ENCODE measurements at places on chromosomes 7 and 10.

- no peak for DNase-seq
Observed at GRCh38 chr10:60382946-60383681, 6.6 kb downstream of the ANK3 start.

GRCh38 chr10:31582365-31583052 lies 263.5 kb downstream of the ZEB1 start:
- no peak for DNase-seq

- DNase-seq = no peak
Observed at GRCh38 chr10:95291365-95292039, 699 bp upstream of the PDLIM1 start.

DNA sequence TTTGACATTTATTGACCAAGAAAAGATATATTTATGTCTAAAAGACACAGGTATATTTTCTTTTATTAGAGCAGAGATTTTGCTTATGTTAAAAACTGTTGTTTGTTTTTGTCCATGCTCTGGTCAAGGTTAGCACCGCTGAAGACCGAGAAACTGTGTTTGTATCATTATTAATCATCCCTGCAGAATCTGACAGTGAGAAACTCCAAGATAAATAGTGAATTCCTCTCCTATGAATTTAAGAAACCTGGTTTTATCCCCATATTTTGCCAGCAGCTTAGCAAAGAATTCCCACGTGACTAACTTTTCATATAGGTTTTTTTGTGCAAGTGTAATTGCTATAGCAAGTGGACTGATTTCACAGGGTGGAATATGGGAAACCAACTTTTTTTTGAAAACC lies 77.6 kb downstream of the FRMD4A start:
- no peak for DNase-seq

GRCh38 chr10:47013507-47014154 lies 102.4 kb downstream of the PTPN20 start:
- no peak for DNase-seq

- DNase-seq = no peak
Observed at GRCh38 chr10:132810141-132810806, 24.3 kb upstream of the NKX6-2 start.

DNA sequence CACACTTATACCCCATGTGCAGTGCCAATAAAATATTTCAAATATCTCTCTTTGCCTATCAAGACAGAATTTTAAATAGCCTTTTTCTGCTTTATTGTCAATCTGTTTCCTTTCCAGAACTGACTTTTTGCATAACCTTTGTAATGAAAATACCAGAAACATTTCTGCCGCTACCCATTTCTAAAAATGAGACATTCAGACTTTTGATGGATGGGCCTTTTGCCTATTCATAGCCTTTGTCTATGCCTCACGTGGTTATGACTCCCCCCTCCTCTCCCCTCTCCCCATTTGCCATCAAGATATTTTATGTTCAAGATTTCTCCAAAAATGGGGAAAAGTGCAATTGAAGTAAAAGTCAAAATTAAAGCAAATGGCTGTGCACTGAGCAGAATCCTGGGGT lies 5.9 kb downstream of the PPP1R17 start:
- no peak for DNase-seq

DNA sequence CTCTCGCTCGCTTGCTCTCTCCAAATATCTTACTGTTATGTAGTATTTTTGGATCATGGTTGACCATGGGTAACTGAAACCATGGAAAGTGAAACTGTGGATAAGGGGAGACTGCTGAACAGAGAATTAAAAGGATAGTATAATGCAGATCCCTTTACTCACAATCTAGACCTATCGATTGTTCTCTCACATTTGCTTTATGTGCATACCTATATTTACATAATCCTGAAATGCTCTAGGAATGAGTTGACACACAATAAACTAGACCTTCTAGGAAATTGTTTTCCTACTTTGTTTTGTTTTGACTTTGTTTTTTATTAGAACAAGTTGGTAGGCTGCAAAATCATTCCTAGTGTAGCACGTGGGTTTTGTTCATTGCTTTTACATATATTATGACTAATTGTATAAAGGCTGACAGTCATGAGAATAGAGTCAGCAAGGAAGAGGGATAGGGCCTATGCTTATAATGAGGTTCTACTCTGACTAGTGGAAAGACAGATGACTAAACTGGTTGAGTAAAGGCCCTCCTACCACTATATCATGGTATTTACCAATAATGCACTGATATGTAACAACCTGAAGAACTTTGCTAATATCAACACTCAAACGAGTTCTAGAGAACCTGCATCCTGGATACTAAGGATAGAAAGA lies 175.3 kb upstream of the TARP start:
- no peak for DNase-seq

GRCh38 chr10:65320236-65321026 lies 1605.4 kb upstream of the LRRTM3 start:
- no peak for DNase-seq

DNA sequence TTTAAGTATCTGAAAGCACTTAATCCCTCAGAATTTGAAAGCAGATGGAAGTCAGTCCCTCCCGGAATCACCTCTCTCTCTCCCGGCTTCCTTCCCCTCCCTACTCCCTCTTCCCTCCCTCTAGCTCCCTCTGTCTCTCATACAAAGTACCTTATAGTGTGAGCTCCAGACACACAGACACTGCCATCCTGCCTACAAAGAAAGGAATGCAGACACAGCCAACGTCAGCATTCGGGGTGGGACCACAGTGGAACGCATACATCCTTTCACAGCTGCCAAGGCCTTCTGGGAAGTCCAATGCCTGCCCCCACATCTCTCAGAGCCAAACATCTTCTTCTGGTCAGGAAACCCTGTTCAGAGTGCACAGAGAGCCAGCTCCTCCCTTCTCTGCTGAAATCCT lies 9.3 kb downstream of the NOD1 start:
- no peak for DNase-seq

DNA sequence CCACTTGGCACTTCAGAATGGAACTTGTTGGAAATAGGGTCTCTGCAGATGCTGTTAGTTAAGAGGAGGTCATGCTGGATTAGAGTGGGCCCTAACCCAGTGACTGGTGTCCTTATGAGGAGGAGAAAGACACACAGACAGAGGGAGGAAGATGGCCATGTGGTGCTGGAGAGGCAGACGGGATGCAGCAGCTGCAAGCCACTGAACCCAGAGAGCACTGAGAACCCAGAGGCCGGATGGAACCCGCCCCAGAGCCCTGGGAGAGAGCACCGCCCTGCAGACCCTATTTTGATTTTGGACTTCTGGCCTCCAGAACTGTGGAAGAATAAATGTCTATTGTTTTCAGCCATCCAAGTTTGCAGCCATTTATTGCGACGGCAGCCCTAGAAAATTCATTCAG lies 58.0 kb upstream of the EBF3 start:
- no peak for DNase-seq

DNA sequence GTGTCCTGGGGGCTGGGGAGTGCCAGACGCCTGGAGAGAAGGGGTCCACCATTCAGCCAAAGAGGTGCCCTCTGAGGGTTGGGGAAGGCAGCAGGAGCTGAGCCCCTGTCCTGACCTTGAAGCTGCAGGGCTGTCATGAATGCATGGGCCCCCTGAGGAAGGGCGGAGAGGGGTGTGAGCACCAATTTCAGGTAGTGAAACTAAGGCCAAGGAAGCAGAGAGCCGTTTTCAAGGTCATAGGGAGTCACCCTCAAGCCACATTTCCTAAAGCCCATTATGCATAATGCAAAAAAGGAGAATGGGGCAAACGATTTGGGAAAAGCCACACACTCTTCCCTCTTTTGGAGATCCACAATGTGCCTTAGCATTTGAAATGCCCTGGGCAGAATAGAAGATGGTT lies 37.2 kb downstream of the FIGNL1 start:
- no peak for DNase-seq

DNA sequence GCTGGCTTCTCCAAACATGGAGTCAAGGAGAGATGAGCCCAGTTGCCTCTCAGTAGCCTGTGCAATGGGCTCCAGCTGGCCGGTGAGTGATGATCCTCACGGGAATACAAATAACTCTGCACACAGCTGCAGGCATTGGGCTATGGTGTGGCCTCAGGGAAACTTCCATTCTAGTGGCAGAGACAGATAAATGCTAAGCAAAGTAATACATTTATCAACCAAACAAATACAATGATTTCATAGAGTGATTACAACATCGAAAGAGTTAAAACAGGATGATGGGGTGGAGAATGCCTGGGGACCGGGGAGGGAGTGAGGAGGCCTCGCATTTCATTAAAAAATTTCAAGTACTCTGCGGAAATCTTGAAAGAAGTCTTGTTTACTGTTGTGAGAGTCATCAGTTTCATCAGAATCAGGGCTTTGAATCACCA lies 15.0 kb upstream of the AKR1B1 start:
- DNase-seq = no peak

- no peak for DNase-seq
Observed at GRCh38 chr7:156764016-156764669, 123.6 kb downstream of the RNF32 start.

- no peak for DNase-seq
Observed at GRCh38 chr10:1448252-1448930, 288.9 kb downstream of the ADARB2 start.

- DNase-seq = no peak
Observed at GRCh38 chr7:95264363-95264891, 59.9 kb downstream of the PON1 start.

DNA sequence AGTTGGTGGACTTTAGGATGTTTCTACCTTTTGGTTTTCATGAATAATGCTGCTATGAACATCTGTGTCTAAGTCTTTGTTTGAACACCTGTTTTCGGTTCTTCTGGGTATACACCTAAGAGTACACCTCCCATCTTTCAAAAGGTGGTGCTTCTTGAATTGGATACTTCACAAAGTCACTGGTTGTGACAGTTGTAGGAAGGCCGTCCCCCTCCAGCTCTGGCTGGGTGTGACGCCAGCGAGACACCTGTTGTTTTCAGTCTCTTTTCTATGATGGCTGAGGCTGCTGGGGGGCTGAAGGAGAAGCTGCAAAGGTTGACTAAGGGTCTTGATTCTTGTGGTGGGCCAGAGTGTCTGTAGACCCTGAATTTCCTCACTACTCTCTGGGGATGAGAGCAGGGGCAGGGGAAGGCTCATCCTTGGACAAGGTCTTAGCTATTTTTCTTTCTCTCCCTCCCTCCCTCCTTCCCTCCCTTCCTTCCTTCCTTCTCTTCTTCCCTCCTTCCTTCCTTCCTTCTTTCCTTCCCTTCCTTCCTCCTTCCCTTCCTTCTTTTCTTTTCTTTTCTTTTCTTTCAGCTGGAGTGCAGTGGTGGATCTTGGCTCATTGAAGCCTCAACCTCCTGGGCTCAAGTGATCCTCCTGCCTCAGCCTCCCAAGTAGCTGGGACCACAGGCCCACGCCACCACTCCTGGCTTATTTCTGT lies 5.6 kb downstream of the NEURL1 start:
- no peak for DNase-seq

DNA sequence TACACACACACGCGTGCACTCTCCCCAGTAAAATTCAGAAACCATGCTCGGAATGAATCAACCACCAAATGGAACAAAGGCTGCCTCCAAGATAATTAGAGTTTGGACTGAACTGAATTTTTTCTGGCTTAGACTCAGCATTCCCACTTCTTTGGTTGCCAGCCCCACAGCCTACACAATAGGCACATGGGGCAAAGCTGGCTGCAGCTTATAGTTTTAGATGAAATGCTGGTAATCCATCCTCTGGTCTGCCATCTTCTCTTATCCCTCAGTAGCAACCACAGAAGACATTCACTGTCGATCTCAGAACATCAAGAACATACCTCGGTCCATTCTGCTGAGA lies 44.2 kb downstream of the PDE1C start:
- no peak for DNase-seq

- DNase-seq = no peak
Observed at GRCh38 chr7:116097365-116098009, 66.9 kb upstream of the TFEC start.
